GM23248 (cell line): ENCODE measurements at places on chromosomes 16 and 17. TPM values are rescaled to one million over a fixed set of nuclear protein-coding genes. Genes with fewer than 3 reads are reported as not detected.
A peak's percentile ranks its signal among the peaks of the same experiment; 100 is the strongest.

DNA sequence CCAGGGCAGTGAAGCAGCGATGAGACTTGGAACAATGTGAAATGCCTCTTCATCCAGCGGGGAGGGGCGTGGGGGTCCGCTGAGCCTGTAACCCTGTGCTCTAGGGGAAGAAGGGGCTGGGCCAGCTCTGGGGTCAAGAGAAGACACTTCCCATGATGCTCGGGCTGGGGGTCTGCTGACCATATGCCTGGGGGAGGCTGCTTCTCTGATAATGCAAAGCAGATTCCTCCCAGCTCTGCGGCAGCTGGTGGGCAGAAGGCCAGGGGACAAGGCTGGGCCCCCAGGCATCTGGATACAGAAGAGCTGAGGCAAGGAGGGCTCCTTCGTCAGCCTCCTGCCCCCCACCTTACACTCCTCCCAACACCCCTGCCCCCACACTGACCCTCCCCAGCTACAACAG is 24.7 kb downstream of the NGFR start:
- DNase-seq = no peak

GRCh38 chr17:39357986-39358385 is 43.4 kb downstream of the FBXL20 start:
- no peak for DNase-seq

The CRYM gene
- not detected in 2 replicates for total RNA-seq

DNA sequence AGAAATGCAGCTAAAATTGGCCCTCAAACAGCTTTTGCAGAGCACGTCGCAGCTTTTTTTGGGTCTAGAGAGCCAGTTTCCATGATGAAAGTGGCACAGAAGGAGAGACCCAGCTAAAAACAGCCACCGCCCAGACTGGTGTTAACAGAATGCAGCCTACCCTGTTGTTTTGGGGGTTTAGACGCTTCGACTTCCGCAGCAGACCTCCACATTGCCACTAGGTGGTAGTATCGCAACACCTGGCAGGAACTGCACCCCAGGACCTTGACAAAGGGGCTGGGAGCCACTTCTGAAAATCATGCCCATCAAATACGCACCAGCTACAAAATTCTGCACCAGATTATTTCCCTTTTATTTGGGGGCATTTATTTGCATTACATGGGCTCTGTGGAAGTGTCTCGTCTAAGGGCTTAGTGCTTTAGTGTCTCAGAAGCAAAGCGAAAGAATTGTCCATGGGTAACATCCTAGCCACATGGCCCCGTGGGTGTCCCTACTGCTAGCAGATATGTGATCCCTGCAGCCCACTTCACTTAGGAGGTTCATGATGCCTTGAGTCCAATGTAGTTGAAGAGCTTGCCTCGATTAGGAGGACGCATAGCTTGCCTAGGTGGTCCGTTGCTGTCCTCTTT is 167.1 kb downstream of the HAPSTR1 start:
- peak; percentile 21 for DNase-seq

The TNK1 gene
- total RNA-seq = 0.43 and 2.7 TPM in 2 replicates

GRCh38 chr17:29126268-29126930 is 53.8 kb downstream of the MYO18A start:
- no peak for DNase-seq

GRCh38 chr16:10666291-10666690 is 28.4 kb downstream of the TEKT5 start:
- DNase-seq = no peak

- peak; percentile 54 for DNase-seq
These were observed 541 bp downstream of the GPT2 start for GRCh38 chr16:46884513-46885293.

The CDH5 gene
- not detected in 2 replicates for total RNA-seq

DNA sequence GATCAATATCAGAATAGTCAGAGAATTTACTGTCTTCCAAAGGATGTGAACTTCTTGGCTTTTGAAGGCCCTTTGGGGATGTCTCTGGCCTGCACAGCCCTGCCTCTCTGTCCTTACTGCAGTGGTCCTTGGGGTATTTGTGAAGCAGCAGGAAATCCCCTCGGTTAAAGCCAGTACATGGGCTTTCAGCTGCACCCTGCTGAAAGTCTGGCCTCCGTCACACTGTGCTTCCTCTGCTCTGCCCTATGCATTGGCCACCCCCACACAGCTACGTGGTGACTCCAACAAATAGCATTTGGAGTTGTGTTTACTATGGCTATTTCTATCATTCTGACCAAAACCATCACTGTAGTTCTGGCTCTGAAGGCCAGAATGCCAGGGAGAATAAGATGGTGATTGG is 21.2 kb downstream of the SYCE1L start:
- no peak for DNase-seq

DNA sequence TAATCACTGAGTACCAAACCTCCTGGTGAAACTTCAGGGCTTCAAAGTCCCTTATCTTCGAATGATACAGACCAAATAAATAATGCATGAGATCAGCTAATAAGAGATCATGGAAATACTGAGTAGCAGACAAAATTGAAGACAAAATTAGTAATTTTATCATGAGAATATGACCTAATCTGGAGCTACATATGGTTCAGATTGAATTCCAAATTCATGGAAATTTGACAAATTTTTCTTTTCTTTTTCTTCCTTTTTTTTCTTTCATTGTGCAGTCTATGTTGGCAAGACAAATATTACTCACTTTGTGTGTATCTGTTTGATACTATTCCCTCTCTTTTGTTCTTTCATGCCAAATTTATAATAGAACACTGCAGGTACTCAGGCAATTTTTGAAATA is 218.1 kb upstream of the KCNJ16 start:
- DNase-seq = peak; percentile 23

The CCL2 gene
- total RNA-seq = 28.3 and 33.1 TPM in 2 replicates

DNA sequence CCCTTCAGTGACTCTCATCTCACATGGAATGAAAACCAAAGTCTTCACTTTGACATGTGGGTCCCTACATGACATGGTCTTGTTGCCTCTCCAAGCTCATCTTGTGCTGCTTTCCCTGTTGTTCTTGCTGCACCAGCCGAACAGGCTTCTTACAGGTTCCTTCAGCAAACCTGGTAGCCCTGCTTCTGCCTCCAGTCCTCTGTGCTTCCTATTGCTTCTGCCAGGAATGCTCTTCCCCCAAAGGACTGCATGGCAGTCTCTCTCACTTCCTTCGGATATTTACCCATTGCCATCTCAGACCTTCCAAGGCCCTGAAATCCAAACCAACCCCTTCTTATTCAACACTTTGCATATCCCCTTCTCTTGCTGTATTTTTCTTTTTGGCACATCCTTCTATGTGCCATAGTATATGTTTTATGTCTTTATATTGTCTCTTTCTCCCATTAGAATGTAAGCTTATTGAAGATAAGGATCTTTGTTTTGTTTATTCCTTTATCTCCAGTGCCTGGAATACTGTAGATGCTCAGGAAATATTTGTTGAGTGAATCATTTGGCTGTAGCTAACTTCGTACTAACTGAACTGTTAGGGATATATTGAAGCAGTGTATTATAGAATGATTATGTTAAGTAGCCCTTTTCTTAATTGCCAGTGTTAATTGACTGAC is 57.9 kb upstream of the SLC12A3 start:
- DNase-seq = peak; percentile 53

DNA sequence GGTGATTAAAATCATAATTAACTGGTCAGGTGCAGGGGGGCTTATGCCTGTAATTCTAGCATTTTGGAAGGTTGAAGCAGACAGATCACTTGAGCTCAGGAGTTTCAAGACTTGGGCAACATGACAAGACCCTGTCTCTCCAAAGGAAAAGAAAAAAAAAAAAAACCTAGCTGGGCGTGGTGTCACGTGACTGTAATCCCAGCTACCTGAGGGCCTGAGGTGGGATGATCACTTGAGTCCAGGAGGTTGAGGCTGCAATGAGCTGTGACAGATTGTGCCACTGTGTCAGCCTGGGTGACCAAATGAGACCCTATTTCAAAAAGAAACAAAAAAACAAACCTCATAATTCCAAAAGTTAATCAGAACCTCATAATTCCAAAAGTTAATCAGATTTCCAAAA is 505.5 kb downstream of the CDH8 start:
- no peak for DNase-seq

The GPRC5C gene
- 0.25 and 2.7 TPM in 2 replicates for total RNA-seq

- peak; percentile 97 for DNase-seq
These were observed 10.7 kb upstream of the USP10 start for GRCh38 chr16:84689111-84689510.
